ENCODE measurements at places on chromosomes 7 and 10. TPM values are rescaled to one million over a fixed set of nuclear protein-coding genes. Genes with fewer than 3 reads are reported as not detected.

GRCh38 chr7:26500749-26501352, 209.2 kb downstream of the SNX10 start:
- no peak for DNase-seq

DNA sequence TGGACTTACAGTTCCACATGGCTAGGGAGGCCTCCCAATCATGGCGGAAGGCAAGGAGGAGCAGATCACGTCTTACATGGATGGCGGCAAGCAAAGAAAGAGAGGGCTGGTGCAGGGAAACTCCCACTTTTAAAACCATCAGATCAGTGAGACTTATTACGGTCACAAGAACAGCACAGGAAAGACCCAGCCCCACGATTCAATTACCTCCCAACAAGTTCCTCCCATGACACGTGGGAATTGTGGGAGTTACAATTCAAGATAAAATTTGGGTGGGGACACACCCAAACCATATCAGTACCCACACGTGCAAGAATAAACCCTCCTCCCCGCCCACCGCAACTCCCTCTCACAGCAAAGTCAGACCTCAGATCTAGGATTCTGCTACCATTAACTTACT, 4.5 kb upstream of the AIFM2 start:
- DNase-seq, result no peak

GRCh38 chr7:42022791-42023190, 214.2 kb downstream of the GLI3 start:
- no peak for DNase-seq

DNA sequence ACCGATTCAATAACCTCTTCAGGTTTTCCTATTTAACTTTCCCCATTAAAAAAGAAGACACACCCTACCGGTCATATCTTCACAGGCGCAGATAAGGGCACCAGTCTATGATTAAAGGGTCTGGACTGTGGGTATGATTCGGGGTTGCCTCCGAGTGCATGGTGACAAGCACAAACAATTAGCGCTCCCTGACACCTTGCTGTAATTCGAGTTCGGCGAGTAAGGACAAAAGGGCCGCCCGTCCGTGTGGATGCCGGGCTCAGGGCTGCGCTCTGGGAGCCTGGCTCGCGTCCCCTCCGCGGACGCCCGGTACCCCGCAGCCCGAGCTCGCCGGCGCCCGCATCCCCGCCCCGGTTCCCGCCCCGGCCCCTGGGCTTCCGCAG, 111.9 kb upstream of the RHEB start:
- DNase-seq, result peak; percentile 34

- DNase-seq, result no peak
Measured at GRCh38 chr10:71143170-71143569, 69.2 kb upstream of the UNC5B start.

DNA sequence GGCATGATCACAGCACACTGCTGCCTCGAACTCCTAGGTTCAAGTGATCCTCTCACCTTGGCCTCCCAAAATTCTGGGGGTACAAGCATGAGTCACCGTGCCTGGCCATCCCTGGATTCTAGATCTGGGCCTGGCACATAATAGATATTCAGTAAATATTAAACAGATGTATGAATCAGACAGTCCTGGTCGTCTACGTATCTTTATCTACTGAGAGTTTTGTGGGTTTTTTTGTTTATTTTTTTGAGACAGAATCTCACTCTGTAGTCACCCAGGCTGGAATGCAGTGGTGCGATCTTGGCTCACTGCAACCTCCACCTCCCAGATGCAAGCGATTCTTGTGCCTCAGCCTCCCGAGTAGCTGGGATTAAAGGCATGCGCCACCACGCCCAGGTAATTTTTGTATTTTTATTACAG, 24.3 kb upstream of the ITGB1 start:
- no peak for DNase-seq

DNA sequence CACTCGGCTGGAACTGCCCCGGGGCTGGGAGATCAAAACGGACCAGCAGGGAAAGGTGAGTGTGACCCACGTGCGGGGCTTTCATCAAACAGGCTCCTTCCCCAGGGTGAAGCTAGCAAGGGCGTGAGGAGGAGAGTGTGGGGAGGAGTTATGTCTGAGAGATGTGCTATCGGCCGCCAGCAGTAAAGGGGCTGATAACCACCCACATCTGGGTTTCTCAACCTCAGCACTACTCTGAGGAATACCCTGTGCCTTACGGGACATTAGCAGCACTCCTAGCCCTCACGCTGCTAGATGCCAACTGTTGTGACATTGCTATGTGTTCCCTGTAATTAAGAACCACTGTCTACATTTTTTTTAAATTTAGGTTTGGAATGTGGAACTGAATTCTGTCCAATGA, 113.9 kb upstream of the STK17A start:
- no peak for DNase-seq

- no peak for DNase-seq
Measured at GRCh38 chr10:111370101-111370500, 293.3 kb downstream of the ADRA2A start.

DNA sequence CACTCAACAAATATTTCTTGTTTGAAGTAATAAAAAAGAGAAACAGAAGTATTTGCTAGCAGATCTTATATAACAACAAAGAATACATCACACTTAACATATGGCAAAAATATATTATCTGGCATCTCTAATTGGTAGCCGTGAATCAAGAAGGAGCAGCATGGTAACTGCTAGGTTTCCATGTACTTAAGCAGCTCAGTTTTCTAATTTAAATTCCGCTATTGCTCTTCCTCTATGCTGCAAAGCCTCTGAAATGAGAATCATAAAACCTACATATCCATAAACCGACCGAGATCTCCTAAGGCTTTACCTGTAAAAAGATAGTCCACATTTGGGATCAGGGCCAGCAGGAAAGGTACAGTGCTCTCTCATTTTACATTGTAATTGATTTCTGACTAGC, 76.6 kb upstream of the PTPRZ1 start:
- no peak for DNase-seq

DNA sequence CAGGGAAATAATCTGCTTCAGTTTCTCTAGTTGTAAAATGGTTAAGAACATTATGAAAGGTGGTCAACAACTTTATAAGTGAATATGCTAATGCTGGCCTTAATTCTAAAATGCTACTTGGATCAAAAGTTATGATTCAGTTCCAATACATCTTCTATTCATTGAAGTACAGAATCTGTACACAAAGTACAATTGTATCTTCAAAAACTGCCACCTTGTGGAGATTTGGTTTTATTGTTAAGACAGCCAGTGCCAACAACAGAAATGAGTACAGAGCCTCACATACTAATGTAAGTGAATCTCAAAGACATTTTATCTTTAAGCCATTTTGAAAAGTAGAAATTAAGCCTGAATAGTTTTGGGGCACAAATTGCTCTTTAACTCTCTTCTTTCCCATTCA, 194.0 kb downstream of the CFTR start:
- DNase-seq, result peak; percentile 15

DNA sequence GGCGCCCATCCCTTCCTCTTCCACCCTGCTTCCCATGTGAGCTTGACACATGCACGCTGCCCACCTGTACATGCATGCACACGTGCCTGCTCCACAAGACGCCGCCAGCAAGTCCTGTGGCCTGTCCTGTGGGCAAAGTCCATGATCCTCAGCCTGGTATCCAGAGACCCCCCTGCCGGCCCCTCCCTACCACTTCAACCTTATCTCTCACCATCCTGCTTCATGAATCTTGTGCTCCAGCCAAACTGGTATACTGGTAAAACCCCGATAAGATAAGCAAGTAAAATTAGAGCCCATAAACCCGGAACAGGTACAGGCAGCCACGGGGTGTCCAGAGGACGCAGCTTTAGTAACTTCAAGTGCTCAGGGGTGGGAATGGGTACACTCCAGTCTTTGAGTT, 11.8 kb upstream of the TBXAS1 start:
- no peak for DNase-seq

- DNase-seq, result no peak
Measured at GRCh38 chr10:68239596-68240150, 7.8 kb upstream of the ATOH7 start.

- DNase-seq, result peak; percentile 85
Measured at GRCh38 chr10:78944723-78945312, 123.9 kb upstream of the ZMIZ1 start.

DNA sequence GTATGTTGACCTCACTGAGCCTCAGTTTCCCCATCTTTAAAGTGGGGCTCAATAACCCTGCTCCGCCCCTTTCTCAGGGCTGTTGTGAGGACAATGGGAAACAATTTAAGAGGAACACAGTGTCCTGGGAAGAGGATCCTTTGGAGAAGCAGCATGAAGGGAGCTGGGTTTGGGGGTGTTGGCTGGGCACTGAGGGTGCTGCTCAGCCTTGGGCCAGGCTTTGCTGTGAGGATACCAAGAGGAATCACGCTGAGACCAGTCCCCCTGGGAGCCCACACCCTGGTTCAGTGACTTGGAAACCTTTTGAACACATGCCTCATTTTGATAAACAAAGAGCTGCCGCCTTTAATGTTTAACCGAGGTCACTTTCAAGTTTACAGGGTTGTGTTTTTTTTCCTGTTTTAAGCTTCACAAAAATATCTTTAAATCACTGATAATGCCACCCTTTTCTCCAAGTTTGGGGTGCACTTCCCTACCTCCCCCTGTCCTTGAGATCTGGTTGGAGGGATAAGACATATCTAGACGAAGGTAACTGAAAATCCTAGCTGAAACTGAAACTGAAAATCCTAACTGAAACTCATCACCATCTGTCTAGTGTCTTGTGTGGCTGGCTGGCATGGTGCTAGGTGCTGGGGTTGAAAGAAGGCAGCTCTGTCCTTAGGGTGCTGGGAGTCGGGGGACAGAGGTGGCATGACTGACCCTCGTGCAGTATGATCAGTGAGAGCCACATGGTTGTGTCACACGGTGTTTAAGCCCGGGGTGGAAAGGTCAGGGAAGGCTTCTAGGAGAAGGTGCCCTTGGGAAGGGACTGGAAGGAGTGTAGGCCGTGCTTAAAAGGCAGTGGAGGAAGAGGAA, 27.7 kb downstream of the ZNF775 start:
- no peak for DNase-seq

DNA sequence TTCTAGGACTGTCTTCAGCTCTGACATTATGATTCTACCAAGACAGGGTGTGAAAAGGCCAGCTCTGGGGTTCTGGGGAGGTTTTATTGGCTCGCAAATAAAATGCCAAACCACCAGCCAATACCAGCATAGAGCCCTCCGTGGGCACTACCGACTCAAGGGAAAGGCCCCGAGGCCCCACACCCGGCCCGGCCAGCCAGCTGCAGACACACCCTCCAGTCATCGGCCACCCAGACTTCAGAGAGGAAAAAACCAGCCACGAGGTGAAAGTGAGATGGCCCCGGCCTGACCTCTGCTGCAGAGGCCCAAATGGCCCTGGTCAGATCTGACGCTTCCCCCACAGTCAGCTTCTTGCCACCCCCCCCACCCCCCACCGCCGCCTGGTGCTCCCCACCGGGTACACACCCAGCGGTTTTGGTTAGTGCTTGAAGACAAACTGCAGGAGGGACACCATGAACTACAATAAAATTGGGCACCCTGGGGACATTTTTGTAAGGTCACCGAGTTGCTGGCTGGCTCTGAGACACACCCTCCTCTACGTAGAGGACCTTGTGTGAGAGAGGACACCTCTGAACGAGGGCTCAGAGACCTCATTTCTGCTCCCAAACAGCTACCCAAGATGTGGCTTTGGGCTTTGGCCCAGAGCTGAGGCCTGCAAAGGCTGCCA, 79.9 kb downstream of the PRKAG2 start:
- DNase-seq, result no peak

DNA sequence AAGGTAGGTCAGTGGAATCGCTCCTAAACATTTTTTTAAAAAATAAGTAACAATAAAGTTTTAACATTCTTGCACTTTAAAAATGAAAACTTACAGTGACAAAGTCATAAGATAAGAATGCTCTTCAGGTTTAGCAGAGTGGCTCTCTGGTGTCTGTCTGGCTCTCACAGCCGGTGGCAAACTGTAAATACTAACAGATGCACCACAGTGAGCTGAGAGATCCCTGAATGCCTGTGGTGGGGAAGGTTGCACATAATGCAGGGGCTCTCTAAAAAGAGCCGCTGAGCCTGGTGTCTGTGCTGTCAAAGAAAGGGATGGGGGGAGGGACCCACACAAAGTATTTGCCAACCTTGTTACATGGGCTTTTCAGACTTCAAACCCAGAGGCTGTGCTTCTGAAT, 498.3 kb downstream of the CCSER2 start:
- no peak for DNase-seq

- no peak for DNase-seq
Measured at GRCh38 chr7:45407730-45408408, 166.3 kb upstream of the ADCY1 start.

- no peak for DNase-seq
Measured at GRCh38 chr10:89651916-89652573, 7.0 kb upstream of the PANK1 start.

- DNase-seq, result peak; percentile 53
Measured at GRCh38 chr10:11724938-11725776, 17.0 kb upstream of the ECHDC3 start.

DNA sequence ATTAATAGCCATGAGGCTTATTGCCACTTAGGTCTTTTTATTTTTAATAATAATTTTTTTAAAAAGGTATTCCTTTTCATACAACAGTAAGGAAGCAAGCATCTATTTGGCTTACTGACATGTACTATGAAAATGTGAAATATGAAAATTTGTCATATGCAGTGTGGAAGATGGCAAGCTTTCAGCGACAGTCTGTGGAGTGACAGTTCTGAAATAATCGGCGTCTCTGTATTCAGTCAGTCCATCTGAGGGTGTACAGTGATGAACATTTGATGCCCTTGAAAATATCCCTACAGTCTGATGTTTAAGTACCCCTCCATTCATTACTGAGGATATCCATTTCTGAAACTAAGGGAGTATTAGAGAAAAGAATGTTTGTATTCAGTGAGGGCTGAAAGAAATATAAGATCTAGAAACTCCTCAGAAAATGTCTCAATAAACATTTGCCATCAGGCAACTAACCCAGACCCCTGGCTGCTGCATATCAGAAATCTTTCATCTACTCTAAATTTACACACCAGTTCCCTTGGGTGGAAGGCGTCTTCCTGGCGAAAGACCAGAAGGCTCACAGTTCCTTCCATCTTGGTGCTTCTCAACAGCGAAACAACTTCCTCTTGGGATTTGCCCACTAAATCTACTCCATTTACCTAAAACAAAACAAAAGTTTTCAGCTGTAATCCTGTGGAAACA, 440.6 kb downstream of the PARD3 start:
- no peak for DNase-seq

DNA sequence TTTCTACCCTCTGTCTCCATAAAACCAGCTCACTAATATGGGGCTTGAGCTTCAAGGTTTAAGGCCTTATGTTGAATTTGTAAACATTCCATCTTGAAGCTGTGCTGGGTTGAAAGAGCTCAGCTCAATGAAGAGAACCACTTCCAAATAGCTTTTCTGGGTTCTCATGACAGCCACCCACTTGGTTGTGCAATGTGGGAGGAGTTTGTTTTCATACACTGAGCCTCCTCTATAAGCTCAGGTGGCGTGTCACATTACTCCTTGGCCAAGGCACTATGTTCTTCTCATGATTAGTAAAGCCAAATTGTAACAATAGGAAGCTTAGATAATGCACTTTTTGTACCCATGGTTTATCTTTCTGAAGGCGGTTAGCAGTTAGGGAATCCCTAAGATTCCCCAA, 265.6 kb downstream of the PTEN start:
- DNase-seq, result no peak

Gene EGR2
- polyA plus RNA-seq, result 1.6 TPM

Gene CXCL12
- polyA plus RNA-seq, result 364 TPM

Gene PAX4
- not detected for polyA plus RNA-seq

Gene MOGAT3
- polyA plus RNA-seq, result 1.7 TPM

Gene AGAP3
- 72.8 TPM for polyA plus RNA-seq

Gene WNT2
- polyA plus RNA-seq, result 0.77 TPM

Gene SAMD8
- 15.1 TPM for polyA plus RNA-seq

Gene CYP2C8
- polyA plus RNA-seq, result 7.4 TPM

Gene SOSTDC1
- polyA plus RNA-seq, result 52.4 TPM

Gene LLCFC1
- polyA plus RNA-seq, result 0.61 TPM

Gene STRIP2
- polyA plus RNA-seq, result 2.0 TPM

Gene FAM237B
- 0.68 TPM for polyA plus RNA-seq

Gene STOX1
- polyA plus RNA-seq, result 9.5 TPM

Gene PNLIPRP1
- polyA plus RNA-seq, result 0.42 TPM

All from renal pelvis (tissue), 12 donors.